Gastroesophageal sphincter (tissue), 4 donors: ENCODE measurements at places on chromosomes 6 and 20.

DNA sequence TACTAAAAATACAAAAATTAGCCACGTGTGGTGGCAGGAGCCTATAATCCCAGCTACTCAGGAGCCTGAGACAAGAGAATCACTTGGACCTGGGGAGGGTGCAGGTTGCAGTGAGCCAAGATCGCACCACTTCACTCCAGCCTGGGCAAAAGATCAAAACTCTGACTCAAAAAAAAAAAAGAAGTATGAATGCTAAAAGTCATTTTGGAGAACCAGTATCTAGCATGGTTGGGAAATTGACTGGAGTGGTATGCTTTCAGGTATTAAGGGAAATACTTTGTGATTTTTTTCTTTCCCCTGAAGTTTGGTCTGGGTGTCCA lies 30.1 kb downstream of the PCMT1 start:
- ATAC-seq, result no peak

DNA sequence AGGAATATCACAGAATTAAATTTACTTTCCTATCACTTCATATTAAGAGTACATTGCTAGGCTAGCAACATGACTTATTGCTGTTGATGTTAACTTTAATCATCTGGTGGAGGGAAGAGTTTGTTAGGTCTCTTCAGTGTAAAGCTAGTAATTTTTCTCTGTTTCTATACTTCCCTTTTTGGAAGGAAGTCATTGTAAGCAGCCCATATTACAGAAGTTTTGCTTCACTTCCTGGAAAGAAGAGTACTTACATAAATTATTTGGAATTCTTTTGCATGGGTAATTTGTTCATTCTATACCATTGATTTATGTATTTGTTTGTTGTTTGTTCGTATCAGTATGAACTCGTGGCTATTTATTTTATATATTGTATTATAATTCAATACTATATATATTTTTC lies 405.2 kb downstream of the RFPL4B start:
- ATAC-seq, result no peak

DNA sequence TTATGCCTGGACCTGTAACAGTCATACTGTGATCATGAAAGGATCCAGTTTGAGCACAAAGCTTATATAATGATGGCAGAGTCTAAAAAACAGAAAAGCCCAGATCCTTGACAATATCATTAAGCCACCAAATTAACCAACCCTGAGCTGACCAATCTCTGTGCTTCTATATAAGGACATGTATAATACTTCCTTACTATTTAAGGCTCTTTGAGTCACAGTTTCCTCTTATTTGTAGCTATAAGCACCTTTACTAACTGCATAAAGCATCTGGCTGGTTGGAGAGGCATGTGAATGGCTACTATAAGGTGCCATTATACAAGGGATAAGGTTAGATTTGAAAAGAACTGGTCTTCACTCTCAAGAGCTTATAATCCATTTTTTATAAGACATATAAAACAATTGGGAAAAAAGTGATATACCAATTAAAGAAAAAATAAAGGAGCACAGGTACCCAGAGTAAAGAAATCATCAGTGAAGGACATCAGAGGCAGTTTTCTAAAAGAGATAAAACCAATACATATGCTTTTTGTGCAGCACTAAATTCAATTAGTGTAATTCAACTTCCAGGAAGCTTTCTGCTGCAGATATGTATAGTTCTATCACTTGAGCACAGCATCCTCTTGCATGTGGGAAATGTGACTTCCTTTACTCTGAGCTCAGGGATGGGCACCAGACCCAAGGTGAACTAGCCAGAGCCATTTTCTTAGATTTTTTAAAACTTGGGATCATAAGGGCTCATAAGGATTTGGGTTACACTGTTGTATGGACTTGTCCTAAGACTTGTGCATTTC lies 121.0 kb downstream of the BTBD9 start:
- no peak for ATAC-seq

DNA sequence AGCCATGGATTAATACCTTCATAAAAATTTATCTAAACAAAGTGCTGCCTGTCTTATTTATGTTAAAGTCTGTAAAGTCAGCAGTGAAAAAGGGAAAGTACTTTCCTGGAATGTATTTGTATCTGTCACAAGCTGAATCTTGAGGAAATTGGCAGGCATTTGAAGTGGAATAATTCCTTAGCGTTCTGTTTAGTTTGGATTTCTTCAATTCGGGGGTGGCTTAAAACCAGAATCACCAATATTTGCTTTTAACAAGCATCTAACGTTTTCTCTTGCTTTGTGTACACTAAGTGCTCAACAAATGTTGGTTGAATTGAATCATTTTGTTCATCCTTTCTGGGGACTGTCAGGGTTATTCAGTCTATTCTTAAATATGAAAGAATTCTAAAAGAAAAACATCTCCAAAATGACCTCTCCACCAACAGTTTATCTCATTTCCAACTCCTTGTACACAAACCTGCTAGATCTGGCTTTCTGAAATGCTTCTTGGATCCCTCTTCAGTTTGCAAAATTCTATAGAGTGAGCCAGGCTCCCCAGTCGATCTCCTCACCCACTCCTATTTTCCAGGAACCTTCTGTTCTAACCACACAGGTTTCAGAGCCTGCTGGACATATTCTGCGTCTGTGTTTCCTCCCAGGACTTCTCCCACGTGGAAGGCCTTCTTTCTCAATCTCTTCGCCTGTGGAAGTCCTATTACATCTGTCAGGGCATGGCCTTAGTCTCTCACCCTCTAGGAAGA lies 2.0 kb upstream of the NPEPL1 start:
- ATAC-seq, result peak; percentile 42

- no peak for ATAC-seq
Observed at GRCh38 chr6:128954308-128955043, 71.5 kb downstream of the LAMA2 start.

DNA sequence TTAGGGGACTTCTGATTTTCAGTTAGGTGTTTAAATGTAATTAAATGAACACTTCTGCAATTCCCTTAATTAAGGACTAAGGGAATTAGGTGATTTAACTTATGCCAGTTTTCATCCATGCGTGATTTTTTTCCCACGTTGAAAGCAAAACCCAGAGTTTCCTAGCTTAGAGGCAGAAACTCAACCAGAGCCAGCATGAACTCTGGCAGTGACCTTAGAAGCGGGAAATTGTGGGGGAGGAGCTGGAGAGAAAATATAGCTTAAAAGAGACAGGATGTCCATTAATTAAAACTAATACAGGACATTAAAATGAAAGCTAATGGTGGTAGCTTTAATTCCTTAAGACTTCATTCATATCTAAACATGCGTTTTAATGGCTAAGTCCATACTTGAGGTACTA lies 41.6 kb downstream of the IYD start:
- no peak for ATAC-seq

- no peak for ATAC-seq
Observed at GRCh38 chr6:50850223-50851048, 31.8 kb downstream of the TFAP2B start.

DNA sequence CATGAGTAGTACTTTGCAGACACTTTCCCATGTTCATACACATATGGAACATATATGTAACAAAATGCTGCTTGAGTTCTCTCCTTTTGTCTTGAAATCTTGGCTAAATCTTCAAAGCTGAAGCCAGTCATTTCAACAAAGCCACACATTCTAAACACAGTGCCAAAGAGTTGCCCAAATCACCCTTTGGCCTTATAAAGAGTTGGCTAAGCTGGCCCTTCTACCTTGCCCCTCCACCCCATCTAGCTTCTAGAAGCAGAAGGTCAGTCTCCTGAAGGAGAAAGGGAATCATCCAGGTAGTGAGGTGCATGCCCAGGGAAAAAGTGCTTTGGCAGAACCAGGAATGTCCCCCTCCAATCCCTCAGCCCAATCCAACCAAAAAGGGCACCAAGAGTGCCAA lies 58.3 kb downstream of the ALDH8A1 start:
- no peak for ATAC-seq
